ENCODE measurements at places on chromosomes 11 and 22.

GRCh38 chr11:132402071-132402684 is 1031.8 kb downstream of the NTM start:
- no peak for DNase-seq

DNA sequence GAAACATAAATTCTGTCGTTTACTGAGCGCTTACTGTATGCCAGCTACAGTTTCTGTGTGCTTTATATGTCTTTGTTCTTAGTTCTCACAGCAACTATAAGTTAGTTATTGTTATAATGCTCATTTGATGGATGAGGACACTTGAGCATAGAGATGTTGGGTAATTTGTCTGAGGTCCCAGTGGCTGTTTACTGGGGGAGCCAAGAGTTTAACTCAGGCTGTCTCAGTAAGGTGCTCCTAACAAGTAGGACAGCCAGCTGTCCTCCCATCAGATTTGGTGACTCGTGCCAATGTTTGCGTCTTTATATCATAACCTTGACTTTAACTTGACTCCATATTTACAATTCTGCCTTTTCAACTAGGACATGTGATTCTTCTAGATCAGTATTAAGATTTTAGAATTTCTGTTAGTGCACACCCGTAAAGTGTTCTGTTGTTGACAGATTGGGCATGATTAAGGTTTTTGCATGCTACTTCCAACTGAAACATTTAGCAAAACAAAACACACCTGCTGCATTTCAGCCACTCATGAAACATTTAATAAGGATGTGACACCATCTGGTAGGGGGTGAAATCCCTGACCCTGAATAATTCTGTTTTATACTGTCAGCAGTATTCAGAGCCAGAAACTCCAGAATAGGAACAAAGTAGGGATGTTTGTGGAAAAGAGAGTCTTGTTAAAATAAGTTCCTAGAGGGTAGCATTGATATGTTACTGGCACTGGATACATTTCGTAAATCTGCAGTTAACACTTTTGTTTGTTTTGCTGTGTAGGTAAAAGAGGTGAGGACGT is 1.9 kb downstream of the REXO2 start:
- DNase-seq: no peak

DNA sequence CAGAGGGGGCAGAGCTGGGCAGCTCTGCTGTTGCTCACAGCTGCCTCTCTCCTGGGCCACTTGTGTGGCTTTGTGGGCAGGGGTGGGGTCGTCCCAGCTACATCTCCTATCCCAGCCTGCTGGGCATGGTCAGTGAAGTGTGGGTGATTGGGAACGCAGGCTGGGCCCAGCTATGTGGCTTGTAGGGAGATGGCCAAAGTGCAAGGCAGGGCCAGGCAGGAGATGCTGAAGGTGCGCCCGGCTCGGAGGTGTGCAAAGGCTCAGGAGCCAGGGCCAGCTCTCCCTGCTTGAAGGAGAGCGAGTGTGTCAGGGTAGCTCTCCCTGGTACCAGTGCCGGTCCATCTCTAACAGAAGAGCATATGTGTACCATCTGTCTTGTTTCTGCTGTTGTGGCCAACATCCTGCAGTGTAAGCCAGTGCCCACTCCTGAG is 8.4 kb upstream of the RANBP1 start:
- DNase-seq: no peak

GRCh38 chr11:125517116-125517770 is 21.2 kb upstream of the FEZ1 start:
- DNase-seq: no peak

DNA sequence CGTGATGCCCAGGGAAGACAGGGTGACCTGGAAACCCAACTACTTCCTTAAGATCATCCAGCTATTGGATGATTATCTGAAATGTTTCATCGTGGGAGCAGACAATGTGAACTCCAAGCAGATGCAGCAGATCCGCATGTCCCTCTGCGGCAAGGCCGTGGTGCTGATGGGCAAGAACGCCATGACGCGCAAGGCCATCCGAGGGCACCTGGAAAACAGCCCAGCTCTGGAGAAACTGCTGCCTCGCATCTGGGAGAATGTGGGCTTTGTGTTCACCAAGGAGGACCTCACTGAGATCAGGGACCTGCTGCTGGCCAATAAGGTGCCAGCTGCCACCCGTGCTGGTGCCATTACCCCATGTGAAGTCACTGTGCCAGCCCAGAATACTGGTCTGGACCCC is 43.5 kb upstream of the DAGLA start:
- no peak for DNase-seq

DNA sequence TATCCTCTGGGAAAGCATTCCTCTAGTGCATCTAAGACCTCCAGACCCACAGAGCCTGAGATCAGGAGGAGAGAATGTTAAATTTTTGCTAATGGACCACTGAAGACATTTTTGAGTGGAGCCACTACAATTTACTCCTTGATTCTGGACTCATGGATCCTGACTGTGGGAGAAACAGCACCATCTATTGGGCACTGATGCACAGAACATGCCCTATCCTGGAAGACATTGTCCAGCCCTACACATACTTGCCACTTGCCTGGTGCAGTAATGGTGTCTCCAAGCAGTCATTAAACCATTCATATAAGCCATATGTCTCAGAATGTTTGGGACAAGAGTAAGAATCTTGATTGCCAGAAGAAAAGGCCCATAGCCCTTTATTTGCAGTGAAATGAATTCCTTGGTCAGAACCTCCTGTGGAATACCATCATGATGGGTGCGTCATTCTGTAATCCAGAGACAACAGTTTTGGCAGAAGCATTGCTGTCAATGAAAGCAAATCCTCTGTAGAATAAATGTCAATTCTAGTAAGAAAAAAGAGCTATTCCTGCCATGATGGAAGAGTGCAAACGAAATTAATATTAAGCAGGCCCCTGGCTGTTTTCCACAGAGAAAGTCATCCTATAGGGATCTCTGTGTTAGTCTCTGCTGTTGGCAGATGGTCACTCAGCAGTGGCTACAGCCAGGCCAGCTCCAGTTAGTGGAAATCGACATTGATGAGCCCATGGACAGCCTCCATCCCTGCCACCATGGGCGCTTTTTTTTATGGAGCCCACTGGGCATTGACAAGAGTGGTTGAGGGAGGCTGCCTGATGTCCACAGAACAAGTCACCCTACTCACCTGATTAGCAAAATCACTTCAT is 43.5 kb downstream of the GGTLC2 start:
- DNase-seq: peak; percentile 36

GRCh38 chr11:99584830-99585229 is 564.1 kb downstream of the CNTN5 start:
- DNase-seq: no peak

DNA sequence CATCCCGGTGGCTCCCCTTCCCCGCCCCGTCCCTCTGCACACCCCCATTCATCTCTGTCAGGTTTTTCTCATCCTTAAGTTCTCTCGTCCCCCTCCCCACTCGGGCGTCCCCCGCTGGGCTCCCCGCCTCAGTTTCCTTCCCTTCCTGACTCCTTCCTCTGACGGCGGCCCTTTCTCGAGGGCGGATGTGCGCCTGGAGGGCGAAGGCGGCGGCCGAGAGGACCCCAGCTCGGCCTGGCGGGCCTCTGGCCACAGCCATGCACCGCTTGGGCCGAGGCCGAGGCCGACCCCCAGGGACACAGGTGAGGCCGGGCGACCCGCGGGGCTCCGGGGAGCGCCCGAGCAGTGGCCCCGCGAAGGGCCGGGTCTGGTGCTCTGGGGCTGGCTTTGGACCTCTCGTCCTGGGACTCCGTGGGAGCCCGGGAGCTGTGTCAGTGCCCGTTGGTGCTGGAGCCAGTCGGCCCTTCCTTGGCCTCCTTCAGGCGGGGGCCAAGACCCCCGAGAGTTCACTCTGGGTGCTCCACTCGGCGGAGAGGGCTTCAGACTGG is 2.9 kb downstream of the PHLDB1 start:
- no peak for DNase-seq

- no peak for DNase-seq
Measured at GRCh38 chr11:66454828-66455227, 11.9 kb upstream of the PELI3 start.

DNA sequence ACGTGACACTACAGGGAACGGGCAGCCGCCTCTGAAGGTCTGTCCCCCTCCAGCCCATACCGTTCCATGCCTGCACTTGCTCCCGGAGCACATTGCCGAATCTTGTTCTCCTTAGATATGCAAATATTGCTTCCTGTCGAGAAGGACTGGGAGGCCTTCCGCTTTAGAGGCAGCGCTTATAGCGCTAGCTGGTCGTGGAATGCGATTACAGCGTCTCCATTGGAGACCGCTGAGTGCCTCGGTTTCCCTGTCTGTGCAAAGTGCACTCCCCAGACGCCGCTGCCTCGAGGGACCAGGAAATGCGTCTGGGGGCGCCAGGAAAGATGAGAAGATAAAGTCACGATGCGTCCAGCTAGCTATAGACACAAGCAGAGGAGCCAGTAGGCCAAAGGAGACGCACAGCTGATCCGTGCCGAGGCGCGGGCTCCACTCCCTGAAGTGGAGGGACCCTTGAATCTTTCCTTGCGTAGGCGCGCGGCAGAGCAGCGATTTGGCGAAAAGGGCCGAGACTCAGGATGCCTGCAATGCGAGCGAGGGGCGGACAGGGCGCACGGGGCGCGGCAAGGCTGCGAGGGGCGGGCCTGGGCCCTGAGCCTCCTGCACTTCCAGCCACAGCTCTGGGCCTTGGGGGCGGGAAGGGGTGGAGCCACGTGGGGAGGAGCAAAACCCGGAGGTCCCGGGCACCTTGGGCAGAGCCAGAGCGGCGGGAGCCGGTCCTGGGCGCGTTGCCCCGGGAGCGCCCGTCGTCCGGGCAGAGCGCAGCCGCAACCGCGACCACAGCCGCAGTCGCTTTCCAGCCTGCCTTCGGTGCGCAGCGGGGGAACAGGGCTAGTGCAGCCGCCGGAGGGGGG is at the start of gene RASSF10:
RASSF10 (plus strand) TSS at position 692 of the 851 bp plus-strand sequence. CDS start 261 bp downstream, outside the sequence.
- DNase-seq: no peak

- DNase-seq: no peak
Measured at GRCh38 chr11:369336-370018, at the start of gene B4GALNT4. B4GALNT4 (plus strand) TSS chr11:369499; CDS start chr11:369804, 305 bp downstream.

DNA sequence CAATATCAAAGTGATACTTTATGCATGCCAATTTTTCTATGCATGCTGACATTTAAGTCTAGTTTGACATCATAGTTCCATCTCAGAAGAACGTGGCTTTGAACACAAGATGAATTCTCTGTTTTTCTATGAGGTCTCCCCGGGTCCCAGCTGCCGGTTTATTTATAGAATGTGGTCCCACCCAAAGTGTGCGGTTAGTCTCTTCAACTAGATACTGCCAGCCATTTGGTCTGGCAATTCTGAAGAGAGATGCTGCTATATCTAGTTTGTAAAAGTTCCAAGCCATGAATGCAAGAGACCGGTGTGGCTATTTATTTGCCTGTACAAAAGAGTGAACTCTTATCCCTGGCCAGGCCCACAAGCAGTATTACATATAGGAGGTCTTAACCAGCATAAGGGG is 9.2 kb downstream of the OR5A2 start:
- DNase-seq: peak; percentile 46

DNA sequence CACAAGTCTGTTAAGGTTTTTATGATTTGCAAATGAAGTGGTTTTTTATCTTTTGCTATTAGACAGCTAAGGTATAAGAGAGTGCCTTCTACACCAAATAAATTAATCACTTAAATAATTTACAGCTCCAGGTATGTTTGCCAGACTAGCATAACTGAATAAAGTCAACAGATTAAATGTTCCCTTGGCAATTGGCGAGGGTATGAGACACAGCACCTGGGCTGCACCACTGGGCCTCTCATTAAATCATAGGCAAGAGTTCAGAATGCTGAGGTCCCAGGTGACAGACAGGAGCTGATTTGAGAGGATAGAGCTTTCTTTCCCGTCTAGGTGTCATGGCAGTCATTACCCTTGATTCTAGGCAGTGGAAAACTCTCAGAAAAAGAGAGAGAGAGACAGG is 62.6 kb upstream of the WT1 start:
- DNase-seq: no peak

GRCh38 chr11:67301951-67302516 is 1.3 kb upstream of the SSH3 start:
- DNase-seq: no peak

GRCh38 chr11:76623171-76623883 is 47.2 kb downstream of the LRRC32 start:
- peak; percentile 12 for DNase-seq

DNA sequence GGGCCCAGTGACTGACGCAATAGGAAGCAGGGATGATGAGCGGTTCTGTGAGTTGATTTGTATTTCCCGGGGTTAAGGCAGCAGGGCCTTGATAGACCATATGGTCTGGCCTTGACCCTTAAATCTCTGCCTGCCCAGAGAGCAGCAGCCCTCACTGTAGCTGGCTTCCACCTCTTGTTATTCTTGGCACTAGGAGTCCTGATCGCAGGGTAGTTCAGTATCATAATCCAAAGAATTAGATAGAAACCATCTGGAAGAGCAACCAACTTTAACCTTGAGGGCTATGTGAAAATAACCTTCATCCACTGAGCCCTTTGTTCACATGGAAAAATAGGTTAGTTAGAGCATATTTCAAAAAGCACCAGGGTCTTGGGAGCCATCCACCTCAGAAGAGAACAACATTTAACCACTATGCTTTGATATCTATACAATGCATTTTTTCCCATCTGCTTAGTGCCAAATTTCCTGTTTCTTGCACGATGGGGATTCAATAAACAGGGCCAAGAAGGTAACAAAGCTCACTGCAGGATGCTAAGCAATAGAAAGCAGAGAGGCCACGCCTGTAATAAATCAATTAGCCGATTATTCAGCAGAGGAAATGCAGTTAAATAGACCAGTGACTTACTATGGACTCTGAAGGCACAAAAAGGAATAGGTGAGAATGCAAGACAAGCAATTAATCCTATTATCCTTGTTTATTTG is 761.3 kb downstream of the OPCML start:
- no peak for DNase-seq

DNA sequence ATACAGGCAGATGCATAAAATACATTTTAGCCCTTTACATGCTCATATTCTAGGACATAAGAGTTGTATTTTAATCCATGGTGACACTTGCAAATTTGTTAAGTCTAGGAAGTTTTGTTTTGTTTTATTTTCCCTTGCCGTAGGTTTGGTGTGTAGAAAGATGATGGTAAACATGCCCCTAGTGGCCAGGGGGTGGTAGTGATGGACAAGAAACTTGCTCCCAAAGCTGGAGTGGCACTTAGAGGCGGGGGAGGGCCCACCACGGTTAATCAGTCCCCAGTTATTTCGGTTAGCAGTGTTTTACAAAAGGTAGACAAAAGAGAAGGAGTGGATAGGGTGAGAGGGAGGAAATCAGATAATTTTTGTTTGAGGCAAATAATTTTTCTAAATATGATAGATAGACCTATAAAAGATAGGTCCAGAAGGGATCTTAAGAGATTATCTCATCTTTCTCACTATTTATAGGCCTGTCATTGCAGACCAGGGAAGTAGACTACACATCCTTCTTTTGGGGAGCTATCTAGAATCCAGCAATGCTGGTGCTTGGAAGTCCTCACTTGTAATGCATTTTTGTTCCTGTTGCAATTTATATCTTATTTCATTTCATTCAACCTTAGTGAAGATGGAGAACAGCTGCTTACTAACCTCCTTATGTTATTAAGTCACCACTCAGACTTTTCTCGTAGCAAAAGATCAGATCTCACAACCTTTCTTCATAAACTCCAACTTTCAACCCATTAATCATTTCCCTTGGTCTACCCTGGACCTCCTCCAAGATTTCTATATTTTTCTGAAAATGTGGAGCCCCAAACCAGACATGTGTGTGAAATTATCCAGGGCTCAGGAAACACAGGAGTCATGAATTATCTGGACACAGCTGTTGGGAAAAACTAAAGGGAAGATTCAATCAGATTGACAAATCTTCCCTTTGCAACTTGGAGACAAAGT is 5.9 kb upstream of the BDNF start:
- DNase-seq: no peak

GRCh38 chr22:48832592-48832991 is 995.1 kb downstream of the BRD1 start:
- DNase-seq: no peak

Data from B cell (primary cell).